Lung microvascular endothelial cell (primary cell): ENCODE measurements at places on chromosomes 2 and 18.
A peak's percentile ranks its signal among the peaks of the same experiment; 100 is the strongest.

GRCh38 chr2:20355131-20355530 lies 4.5 kb upstream of the PUM2 start:
- DNase-seq: no peak

GRCh38 chr2:43241558-43241957 lies 15.2 kb upstream of the ZFP36L2 start:
- DNase-seq: no peak

GRCh38 chr2:74096052-74096451 lies 51.7 kb downstream of the BOLA3 start:
- DNase-seq: no peak

- no peak for DNase-seq
Observed at GRCh38 chr2:111219285-111219684, 98.6 kb downstream of the BCL2L11 start.

- no peak for DNase-seq
Observed at GRCh38 chr18:78796693-78797455, 182.7 kb upstream of the SALL3 start.

DNA sequence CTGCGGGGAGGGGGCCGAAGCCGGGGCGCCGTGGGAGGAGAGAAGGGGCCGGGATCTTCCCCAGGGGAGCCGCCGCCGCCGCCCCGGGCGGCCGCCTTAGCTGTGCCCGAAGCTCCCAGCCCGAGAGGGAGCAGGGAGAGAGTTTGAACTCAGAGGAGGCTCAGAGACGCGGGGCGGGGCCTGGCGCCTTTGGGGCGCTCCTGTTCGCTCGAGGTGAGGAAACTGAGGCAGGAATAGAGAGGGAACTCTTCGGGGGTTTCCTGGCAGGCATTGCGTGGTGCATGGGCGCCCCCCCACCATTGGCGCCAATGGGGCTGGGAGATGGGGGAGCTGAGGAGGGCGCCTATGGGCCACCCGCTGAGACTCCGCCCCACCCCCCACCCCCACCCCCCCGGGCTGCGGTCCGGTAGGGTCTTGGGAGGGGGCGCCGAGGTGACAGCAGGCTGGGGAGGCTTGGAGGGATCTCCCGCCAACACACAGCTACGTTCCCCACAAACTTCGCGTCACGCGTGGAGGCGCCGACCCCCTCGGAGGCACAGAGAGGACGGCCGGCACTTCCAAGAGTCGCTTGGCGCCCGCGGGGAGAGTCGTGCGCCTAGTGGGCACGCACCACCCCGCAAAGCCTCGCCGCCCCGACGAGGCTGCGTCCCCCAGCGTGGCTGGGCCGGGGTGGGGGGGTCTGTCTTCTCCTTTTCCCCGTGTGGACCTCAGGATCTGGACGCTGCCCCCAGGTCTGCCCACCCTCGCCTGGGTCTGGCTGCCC lies 680 bp downstream of the CTDSP1 start:
- DNase-seq: peak; percentile 27

GRCh38 chr2:675051-675450 lies 2.2 kb downstream of the TMEM18 start:
- DNase-seq: no peak

DNA sequence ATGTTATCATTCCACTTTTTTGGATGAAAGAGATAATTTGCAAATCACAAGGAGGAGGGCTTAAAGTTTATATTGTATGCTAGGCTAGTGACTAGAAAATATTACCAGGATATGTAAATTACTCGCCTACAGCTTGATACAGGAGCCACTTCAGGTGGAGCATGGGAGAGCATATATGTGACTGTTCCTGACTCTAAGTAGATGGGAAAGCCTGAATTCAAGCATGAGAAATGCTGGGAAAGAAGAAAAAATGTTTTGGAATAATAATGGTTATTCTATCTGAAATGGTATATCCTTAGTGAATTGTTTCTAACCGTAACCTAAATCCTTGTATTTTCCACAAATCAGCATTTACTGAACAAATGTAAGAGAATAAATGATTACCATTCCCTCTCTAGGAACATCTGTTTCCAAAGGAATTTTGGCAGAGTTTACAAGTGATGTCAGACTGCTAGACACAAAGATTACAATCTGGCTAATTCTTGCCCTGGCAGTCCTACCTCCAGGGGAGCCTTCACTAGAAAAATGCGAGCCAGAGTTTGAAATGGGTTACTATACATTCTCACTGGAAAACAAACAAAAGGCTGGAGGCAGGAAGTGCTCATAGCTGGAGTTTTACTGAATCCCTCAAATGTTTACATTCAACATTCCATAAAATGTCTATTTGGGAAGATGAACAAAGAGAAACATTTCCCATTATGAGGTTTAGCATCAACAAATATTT lies 129.4 kb upstream of the MAPRE2 start:
- no peak for DNase-seq

- DNase-seq: no peak
Observed at GRCh38 chr2:19722531-19722971, 179.2 kb downstream of the TTC32 start.

- DNase-seq: no peak
Observed at GRCh38 chr2:225091336-225091735, 49.1 kb upstream of the DOCK10 start.

DNA sequence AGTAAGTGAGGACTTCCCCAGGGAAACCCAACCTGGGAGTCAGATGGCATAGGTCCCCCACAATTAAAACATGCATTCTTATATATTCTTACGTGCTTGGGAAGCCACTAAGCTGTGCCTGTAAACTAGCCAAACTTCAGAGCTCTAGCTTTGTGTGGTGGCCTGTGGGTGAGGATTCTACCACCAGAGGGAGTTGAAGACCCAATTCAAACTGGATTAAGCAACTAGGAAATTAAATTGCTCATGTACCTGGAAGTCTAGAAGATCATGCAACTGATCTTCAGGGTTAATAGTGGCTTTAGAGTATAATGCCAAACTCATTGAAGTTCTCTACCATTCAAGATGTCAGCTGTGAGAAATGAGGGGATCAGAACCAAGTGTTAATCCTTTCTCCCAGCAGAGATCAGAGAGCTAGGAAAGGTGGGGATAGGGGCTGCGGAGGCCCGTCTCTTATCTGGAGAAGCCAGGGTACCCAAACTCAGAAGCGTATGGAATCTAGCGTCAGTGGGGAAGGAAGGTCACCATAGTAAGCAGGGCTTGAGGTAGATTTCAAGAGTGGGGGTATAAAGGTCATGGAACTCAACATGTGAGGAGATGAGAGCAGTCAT lies 53.2 kb upstream of the CCDC85A start:
- DNase-seq: peak; percentile 63

- DNase-seq: no peak
Observed at GRCh38 chr2:71459084-71459431, 5.7 kb downstream of the DYSF start.

GRCh38 chr2:23453836-23454460 lies 69.0 kb downstream of the KLHL29 start:
- DNase-seq: no peak

DNA sequence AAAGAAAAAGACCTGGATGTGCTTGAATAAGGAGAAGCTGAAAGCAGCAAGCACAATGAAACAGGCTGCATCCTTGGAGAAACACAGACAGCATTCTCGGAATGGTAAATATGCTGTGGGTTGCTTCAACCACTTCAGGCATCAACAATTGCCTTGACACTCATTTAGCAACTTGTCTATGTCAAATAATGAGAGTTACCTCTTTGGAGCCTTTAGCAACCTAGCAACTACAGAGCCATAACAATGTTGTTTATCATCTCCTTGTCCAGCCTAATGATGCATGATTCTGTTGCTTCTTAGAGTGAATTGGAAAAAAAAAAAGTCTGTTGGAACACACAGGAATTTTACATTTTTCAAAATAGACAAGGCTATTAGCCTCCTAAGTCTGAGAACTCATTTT lies 410.6 kb downstream of the PIK3C3 start:
- DNase-seq: no peak

- DNase-seq: no peak
Observed at GRCh38 chr2:120855855-120856405, 120.3 kb downstream of the GLI2 start.

DNA sequence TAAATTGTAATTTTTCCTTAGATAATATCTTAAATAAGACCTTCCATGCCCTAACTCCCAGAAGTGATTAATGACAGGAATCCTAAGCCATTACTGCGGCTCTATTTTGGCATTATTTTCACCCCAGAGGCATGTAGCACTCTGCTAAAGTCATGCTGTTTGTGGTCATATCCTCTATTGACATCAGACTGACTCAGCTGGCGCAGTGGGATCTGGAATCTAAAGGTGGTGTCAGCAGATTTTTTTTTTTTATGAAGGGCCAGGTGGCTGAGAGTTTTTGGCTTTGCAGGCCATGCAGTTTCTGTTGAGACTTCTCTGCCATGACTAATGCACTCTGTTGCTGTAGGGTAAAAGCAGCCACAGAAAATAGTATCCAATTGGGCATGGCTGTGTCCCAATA lies 64.1 kb upstream of the ACVR1C start:
- DNase-seq: no peak

DNA sequence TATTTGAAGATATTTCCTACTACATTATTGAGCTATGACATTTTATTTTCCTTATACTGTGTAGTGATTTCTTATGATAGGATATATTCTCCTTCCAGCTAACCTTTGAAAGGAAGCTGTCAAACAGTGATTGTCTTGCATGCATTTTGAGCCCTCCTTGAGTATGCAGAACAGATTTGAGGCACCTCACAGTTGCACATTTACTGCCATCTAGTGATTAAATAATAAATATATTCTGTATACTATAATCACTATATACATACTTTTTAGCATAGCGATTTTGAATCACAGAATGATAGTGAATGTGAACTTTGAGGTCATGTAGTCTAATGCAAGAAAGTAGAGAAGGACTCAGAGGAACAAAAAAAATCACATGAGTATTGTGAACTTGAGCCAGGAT lies 268.4 kb upstream of the CDH19 start:
- no peak for DNase-seq

- DNase-seq: no peak
Observed at GRCh38 chr2:5697562-5697961, 5.4 kb downstream of the SOX11 start.

DNA sequence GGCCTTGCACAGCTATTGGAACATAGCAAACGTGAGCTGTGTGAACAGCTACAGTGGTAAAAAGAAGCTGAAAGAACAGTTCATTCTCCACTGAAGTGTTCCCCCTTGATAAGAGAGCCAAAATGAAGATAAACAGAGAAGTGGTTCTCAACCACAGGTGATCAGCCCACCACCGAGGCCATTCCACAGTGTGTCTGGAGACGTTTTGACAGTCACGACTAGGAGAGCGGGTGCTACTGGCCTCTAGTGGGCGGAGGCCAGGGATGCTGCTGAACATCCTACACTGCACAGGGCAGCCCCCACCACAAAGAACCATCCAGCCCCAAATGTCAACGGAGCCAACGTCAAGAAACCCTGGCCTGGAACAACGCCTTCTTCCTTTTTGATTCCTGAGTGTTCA lies 38.4 kb downstream of the ADCY3 start:
- DNase-seq: no peak

DNA sequence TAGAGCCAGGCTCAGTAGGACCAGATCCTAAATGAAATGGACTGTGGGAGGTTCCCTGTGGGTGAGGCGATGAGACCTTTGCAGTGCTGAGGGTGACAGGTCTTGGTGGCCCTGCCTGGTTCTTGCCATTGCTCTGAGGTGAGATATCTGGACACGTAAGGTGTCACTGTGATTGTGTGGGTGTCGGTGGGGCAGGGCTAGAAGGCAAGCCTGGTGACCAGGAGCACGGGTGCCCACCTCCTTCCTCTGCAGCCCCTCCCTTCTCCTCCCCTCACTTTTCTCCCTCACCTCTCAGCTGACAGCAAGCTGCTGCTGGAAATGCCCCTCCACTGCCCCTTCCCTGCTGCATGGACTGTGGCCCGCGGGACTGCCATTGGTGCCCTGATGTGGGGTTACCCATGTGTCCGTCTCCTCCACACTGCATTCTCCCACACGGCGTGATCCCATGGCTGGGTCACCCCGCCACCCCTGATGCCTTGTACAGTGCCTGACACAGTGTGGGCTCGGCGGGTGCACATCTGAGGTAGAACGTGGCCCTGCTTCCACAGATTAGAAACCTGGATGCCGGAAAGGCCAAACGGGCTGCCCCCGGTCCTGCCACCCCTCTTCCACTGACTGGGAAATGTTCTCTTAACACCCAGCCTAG lies 55.6 kb upstream of the FOSL2 start:
- DNase-seq: no peak

DNA sequence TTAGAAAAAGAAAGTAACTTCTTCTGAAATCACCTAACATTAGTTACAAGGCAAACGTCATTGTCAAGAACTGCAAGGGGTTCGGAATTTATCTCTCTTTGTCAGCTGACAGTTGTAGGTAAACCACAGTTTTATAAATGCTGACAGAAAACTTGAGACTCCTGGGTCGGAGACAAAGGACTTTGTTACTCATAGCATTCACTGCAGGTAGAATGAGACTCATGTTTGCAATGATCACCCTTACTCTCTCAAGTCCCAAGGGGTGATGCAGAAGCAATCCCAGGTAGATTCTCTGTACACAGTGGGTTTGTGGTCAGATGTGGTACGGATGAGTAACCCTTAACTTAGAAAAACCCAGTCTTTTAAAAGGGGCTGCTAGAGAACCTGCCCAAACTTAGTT lies 757.8 kb downstream of the TRIB2 start:
- no peak for DNase-seq

DNA sequence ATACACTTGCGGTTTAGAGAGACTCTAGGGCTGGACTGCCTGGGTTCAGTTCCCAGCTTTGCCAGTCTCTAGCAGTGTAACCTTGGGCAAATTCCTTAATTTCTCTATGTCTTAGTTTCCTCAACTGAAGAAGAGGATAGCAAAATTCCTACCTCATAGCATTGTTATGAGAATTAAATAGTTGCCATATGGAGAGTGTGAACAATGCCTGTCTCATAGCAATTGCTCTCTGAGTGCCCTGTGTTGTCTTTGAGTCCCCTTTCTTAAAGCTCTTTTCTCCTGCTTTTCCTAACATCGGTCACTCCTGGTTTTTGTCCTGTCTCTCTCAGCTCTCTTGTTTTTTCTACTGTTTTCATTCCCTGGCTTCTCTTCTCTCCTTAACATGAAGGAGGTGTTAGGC lies 116.8 kb upstream of the ALPP start:
- DNase-seq: no peak

GRCh38 chr2:114661971-114662939 lies 219.8 kb downstream of the DPP10 start:
- peak; percentile 0 for DNase-seq

DNA sequence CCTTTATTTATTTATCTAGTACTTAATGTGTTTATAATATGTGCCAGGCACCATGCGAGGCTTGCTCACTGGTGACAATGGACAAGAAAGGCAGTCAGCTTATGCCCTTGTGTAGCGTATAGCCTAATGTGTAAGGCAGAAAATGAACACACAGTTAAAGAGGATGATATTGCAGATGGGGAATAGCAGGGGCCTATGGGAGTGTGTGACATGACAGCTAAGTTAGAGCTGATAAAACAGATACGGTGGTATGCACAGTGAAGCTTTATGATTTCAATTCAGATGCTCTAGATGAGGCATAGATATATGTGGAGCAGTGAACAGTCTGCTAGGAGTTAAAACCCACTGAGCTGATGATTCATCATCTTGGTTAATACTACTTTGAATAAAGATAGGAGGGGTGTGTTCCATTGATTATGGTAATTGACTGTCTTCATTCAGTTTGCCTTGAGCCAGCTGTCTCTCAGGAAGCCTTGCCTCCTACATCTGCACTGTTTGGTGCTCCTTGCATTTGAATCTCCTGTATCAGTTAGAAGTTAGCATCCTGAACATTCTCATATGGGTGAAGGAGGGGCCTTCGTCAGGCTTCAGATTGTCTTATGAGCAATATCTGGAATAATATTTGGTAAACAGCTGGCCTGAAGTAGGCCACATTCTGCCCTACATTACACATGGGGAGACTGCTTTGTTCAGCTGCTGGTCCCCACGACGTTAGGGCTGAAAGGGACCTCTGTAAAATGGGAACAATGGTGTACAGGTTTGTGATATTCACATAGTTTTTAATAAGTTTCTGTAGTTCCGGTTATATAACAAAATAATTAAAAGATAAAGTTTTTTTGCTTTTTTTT lies 13.2 kb downstream of the MAP4K4 start:
- DNase-seq: peak; percentile 25
